MG63 (cell line): ENCODE measurements at places on chromosomes 1 and 21.

GRCh38 chr1:109787845-109788601 is 24.3 kb upstream of the EPS8L3 start:
- DNase-seq = no peak

- no peak for DNase-seq
These were observed 13.9 kb downstream of the CHIT1 start for GRCh38 chr1:203215573-203215972.

- no peak for DNase-seq
These were observed 80.8 kb upstream of the SLC2A1 start for GRCh38 chr1:43039228-43040055.

- DNase-seq = no peak
These were observed 110.4 kb downstream of the ACBD6 start for GRCh38 chr1:180392020-180392419.

DNA sequence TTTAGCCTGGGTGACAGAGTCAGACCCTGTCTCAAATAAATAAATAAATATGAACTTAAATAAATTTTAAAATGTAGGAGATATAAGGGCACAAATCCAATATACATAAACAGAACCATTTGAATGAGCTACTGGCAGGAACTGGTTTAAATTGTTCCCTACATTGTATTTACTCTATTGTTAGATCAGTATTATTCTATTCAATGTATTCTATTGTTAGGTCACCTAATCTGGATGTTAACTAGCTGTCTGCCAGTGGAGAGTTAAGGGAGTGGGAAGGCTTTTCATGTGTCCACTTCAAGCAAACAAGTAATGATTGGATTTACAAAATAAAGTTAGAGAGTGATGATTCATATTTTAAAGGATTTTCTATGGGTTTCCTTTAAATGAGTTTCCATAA is 4.9 kb upstream of the FBXO28 start:
- DNase-seq = no peak

GRCh38 chr1:197103300-197103699 is 36.2 kb upstream of the F13B start:
- no peak for DNase-seq
